ENCODE measurements at places on chromosomes 5 and 9.
A peak's percentile ranks its signal among the peaks of the same experiment; 100 is the strongest.

DNA sequence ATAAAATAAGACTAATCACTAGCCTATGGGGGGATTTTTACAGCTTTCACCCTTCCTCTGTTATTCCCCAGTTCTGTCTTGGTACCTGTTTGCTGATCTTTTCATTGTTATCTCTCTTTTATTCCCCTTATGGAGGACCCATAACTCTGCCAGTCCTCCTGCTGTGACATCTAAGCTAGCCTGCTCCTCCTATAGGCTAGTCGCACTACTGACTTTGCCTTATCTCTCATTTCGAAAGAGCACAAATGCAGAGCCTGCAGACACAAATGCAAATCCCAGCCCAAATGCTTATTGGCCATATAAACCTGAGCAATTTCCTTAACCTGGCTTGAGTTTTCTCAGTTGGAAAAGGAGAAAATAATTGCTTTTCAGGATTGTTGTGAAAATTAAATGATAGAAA, 59.1 kb upstream of the CAMK4 start:
- no peak for DNase-seq

- DNase-seq, result no peak
Observed at GRCh38 chr5:17813214-17813613, 179.0 kb downstream of the TAF11L14 start.

- no peak for DNase-seq
Observed at GRCh38 chr9:93058355-93059010, at the start of gene SUSD3. Gene SUSD3, plus strand, starts transcription at chr9:93058701. Its CDS starts 42 bp downstream, at chr9:93058743.

DNA sequence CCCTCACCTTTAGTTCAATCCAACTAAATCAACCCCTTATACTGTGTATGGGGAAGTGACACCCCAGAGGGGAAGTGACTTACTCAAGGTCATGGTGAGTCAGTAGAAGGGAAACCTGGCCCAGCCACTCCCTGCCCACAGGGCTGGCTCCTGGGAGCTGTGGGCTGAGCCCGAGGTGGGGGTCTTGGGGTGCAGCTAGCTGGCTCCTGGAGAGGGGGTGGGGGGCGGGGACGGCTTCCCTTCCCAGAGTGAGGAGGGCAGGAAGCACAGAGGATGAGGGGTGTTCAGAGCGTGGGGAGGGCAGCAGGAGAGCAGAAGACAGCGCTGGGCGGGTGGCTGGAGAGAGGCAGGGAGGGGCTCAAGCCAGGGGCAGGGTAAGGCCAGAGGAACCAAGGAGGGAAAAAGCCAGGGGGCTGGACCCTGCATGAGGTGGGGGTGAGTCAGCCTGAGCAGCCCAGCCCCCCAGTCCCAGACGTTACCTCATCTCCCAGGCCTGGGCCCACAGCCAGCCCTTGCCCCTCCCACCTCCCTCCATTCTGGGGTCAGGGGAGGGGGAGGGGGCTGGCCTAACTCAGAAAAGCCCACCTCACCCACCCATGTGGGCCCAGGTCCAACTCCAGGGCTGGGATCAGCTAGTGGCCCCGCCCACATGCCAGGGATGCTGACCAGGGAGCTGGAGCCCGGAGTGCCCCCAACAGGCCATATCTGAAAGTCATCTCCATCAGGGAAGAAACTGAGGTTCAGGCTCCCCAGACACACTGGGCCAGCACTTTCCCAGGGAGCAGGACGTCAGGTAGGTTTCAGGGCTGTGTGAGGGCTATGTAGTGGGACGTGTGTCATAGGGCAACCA, 2.8 kb downstream of the PDLIM7 start:
- no peak for DNase-seq

GRCh38 chr5:174303437-174304045, 258.0 kb downstream of the NSG2 start:
- DNase-seq, result no peak

DNA sequence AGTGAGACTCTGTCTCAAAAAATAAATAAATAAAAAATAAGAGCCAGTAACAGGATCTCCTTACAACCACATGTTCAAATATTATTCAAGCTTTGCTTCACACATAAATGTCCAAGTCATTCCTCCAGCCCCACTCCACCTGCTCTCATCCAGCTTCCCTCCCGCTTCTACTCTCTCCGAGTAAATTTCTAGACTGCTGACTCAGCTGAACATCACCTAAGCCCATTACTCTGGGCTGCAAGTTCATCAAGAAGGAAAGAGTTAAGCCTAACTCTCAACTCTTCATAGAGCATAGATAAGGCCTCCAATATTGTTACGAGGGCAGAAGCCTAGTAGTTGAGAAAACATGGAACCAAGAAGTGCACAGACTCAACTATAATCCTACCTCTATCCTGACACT, 300.2 kb downstream of the FBXL17 start:
- DNase-seq, result no peak

DNA sequence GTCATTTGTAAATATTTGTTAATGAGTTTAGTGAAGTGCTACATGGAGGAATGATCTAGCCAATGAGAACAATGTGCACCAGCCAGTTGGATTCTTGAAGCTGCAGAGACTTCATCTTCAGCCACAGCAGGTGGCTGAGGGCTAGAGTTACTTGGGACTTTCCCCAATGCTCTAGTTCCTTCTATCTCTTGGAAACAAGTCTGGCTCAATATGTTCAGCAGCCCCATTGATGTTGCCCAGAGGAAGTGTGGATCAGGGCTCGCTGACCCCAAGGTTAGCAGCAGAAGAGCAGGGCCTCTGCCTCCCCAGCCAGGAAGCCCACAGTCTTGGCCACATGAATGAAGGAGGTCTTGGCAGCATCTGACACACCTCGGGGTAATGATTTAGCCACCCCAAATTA, 117.5 kb downstream of the SLC1A3 start:
- no peak for DNase-seq

DNA sequence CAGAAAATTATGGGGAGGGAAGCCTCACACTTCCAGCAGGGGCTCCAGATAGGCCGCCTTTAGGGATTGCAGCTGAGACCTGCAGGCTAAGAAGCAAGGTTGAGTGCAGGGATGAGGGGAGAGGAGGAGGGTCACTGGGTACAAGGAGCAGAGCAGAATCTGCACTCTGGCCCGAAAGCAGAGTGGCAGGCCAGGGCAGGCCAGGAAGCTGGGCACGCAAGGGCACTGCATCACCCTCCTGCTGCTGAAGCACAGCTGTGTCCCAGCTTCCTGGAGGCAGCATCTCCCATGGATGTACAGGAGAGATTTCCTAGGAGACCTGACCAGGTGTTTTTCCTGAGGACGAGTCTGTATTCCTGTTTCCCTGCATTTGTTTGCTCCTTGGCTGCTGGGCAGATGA, 92.1 kb downstream of the SYK start:
- no peak for DNase-seq

- DNase-seq, result no peak
Observed at GRCh38 chr5:169944115-169944514, 36.2 kb downstream of the INSYN2B start.

GRCh38 chr9:2630158-2630557, 8.6 kb downstream of the VLDLR start:
- DNase-seq, result no peak

DNA sequence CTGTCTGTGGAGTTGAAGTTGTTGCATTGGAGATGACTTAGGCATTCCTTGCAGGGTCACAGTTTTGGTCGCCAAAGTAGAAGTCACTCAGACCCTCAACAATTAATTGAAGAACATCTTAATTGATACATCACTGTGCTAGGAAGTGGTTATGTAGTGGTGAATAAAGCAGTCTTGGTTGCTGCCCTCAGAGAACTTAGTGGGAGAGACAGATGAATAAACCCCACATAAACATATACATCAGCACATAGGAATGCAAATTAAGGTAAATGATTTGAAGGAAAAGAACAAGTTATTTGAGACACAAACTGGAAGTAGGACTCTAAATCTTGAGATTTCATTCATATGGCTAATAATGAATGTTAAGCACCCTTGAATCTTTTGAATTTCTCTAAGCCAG, 25.7 kb downstream of the FAM174A start:
- DNase-seq, result no peak

GRCh38 chr9:93303258-93303771, 119.4 kb downstream of the WNK2 start:
- DNase-seq, result no peak

GRCh38 chr5:133478199-133478985, 133.9 kb downstream of the FSTL4 start:
- DNase-seq, result no peak

- no peak for DNase-seq
Observed at GRCh38 chr5:138458384-138458783, 6.9 kb upstream of the EGR1 start.

GRCh38 chr9:113796646-113797426, 79.3 kb upstream of the ZNF618 start:
- DNase-seq, result peak; percentile 72

DNA sequence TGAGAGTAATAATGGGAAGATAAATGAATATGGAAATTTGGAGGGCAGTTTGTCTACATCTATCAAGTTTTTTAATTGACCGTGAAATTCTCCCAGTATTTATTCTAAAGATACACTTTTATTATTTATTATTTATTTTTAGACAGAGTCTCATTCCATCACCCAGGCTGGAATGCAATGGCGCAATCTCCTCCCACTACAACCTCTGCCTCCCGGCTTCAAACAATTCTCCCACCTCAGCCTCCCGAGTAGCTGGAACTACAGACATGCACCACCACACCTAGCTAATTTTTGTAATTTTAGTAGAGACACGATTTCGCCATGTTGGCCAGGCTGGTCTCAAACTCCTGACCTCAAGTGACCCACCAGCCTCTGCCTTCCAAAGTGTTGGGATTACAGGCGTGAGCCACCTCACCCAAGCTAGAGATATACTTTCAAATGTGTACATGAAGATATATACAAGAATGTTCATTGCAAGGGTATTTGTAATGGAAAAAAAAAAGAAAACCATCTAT, 97.7 kb upstream of the SLC12A2 start:
- DNase-seq, result no peak

GRCh38 chr5:1524799-1525623, 1.3 kb upstream of the LPCAT1 start:
- DNase-seq, result no peak

- DNase-seq, result peak; percentile 47
Observed at GRCh38 chr5:178430186-178431062, 159.8 kb downstream of the COL23A1 start.

DNA sequence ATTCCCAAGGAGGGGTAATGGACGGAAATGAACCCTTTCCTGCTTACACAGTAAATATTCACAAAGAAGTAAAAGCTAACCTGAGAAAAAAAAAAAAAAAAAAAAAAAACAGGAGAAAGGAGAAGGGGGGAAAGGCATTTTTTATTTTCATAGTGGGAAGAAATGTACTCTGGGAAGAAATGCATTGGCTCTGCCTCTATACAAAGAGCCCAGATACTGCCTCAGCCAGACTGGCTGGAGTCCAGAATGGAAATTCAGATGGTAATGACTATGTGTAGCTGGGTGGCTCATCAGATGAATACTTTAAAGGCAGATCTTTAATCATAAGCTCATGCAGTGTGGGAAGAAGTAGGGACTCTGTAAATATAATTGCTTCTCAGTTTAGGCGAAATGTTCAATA, 124.9 kb upstream of the ZNF608 start:
- DNase-seq, result no peak

GRCh38 chr9:93301911-93302541, 118.1 kb downstream of the WNK2 start:
- DNase-seq, result no peak

DNA sequence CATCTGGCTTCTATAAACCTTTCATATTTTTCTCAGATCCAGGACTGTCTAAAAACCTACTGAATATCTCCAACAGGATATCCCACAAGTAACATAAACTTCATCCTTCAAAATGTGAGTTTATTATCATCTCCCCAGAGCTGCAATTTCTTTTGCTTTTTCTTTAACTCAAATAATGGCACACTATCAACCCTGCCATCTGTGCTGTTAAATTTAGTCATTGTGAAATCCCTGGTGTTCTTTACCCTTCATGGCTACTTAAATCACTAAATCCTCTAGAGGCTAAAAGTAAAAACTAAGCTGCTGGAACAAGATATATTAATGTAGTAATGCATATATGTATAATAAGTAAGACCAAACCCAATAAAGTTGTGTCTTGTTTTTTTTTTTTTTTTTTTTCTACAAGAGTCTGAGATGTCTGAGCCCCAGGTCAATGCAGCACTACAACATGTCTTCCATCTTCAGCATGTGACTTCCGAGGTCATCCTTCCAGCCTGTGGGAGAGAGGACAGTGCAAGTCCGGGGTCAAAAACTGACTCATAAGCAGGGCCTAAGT, 362.9 kb downstream of the ADGRV1 start:
- no peak for DNase-seq

GRCh38 chr5:59617186-59617771, 276.2 kb downstream of the PDE4D start:
- DNase-seq, result no peak

GRCh38 chr5:55691265-55692105, 20.6 kb downstream of the SLC38A9 start:
- DNase-seq, result no peak

GRCh38 chr5:100600298-100600994, 65.3 kb downstream of the FAM174A start:
- DNase-seq, result no peak

- DNase-seq, result no peak
Observed at GRCh38 chr5:172841256-172841655, 7.2 kb downstream of the ERGIC1 start.

DNA sequence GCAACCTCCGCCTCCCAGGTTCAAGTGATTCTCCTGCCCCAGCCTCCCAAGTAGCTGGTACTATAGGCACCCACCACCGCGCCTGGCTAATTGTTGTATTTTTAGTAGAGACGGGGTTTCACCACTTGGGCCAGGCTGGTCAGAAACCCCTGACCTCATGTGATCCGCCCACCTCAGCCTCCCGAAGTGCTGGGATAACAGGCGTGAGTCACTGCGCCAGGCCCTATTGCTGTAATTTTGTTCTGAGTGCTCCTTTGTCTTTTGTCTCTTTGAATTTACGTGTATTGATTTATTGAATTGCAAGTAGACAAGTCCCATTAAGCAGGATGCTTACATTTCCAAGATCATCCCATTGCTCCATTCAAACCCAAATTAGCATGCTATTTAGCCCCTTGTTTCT, 186.7 kb downstream of the MSX2 start:
- no peak for DNase-seq

DNA sequence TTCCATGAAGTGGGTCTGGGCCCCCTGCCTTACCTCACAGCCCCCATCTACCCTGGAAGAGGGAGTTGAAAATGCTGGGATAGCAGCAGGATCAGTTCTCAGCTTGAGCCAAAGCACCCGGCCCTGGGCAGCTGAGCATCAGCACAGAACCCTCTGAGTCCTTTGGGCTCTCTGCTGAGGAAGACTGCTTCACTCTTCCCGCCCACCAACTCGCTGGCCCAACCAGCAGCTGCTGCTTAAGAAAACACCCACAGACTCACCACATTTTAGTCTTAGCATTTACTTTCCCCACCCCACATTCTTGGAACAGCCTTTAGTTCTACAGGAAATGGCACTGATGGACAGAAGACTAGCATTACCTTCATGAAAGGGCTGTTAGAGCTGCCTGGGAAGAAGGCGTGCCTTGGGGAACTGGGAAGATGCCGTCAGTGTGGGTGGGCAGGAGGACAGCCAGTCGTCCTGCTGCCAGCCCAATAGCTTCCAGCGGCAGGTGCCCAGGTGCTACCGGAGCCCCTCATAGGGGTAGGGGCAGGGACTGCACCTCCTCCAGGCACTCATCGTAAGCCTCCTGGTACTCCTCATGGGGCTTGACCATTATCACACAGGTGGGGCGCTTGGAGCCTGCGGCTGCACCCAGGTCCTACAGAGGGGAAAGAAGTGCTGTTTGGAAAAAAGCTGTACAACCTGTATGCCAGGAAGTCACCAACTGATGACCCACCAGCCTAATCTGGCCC, 4.3 kb downstream of the NHP2 start:
- DNase-seq, result no peak

- DNase-seq, result no peak
Observed at GRCh38 chr9:121249563-121249962, 18.4 kb upstream of the GSN start.

GRCh38 chr9:98107926-98108325, 11.1 kb downstream of the TRIM14 start:
- no peak for DNase-seq

GRCh38 chr9:107711542-107711941, 222.0 kb upstream of the KLF4 start:
- no peak for DNase-seq

Measured in esophagus muscularis mucosa (tissue), 4 donors.